Activated CD8-positive, alpha-beta T cell treated with anti-CD3 and anti-CD28 coated beads for 36 hours (primary cell): ENCODE measurements at places on chromosomes 11 and 22. TPM values are rescaled to one million over a fixed set of nuclear protein-coding genes. Genes with fewer than 3 reads are reported as not detected.
A peak's percentile ranks its signal among the peaks of the same experiment; 100 is the strongest.

- no peak overlapping the region for H3K4me3 ChIP-seq
- H3K27me3 ChIP-seq, result peaks cover 17% of the 10 kb centered on the region
- H3K4me1 ChIP-seq, result no peaks in the 10 kb centered on the region
- no peaks in the 10 kb centered on the region for H3K36me3 ChIP-seq
- DNase-seq, result no peak
These were observed 50.7 kb downstream of the NAV2 start for GRCh38 chr11:19763330-19763729.

DNA sequence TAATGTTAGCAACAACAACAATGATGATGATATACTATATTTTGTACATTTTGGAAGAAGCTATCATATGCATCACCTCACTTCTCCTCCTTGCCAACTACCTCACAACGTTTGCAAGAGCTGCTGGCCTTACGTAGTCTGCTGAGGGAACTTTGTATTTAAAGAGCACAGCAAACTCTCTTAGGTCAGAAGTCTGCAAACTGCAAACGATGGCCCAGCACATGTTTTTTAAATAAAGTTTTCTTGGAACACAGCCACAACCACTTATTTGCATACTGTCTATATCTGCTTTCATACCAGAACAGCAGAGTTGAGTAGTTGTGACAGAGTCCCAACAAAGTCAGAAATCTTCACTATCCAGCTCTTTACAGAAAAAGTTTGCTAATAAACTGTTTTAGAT lies 261.7 kb downstream of the TENM4 start:
- no peak overlapping the region for H3K27ac ChIP-seq
- no peak overlapping the region for H3K4me3 ChIP-seq
- no peak for DNase-seq
- H3K36me3 ChIP-seq, result no peaks in the 10 kb centered on the region
- H3K27me3 ChIP-seq, result peaks cover 17% of the 10 kb centered on the region
- no peaks in the 10 kb centered on the region for H3K4me1 ChIP-seq

Gene PHLDA2
- total RNA-seq, result 3.7 TPM

Gene PEX26
- total RNA-seq, result 59.7 TPM

Gene KRTAP5-8
- not detected for total RNA-seq

DNA sequence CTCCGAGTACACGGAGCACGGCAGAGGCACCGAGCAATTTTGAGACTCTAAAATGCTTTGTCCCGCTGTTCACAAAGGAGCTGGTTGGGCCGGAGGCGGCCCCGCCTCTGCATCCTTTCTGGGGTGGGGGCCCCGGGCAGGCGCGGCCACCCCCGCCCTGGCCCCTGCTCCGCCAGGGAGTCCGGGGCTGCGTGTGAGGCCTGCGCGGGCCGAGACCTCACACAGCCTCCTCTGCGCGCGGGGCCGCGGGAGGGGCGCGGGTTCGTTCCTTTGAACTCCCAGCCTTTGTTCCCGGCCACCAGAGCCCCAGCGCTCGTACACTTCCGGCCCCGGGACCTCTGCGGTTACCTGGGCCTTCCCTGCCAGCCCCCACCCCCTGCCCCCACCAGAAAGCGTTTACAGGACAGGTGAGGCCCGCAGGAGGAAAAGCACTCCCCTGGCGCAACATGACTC lies 1.6 kb downstream of the FGF19 start:
- no peak for DNase-seq
- H3K36me3 ChIP-seq, result no peaks in the 10 kb centered on the region
- H3K27ac ChIP-seq, result no peak overlapping the region
- peaks cover 4% of the 10 kb centered on the region for H3K4me1 ChIP-seq
- no peak overlapping the region for H3K4me3 ChIP-seq
- peaks cover 61% of the 10 kb centered on the region for H3K27me3 ChIP-seq

DNA sequence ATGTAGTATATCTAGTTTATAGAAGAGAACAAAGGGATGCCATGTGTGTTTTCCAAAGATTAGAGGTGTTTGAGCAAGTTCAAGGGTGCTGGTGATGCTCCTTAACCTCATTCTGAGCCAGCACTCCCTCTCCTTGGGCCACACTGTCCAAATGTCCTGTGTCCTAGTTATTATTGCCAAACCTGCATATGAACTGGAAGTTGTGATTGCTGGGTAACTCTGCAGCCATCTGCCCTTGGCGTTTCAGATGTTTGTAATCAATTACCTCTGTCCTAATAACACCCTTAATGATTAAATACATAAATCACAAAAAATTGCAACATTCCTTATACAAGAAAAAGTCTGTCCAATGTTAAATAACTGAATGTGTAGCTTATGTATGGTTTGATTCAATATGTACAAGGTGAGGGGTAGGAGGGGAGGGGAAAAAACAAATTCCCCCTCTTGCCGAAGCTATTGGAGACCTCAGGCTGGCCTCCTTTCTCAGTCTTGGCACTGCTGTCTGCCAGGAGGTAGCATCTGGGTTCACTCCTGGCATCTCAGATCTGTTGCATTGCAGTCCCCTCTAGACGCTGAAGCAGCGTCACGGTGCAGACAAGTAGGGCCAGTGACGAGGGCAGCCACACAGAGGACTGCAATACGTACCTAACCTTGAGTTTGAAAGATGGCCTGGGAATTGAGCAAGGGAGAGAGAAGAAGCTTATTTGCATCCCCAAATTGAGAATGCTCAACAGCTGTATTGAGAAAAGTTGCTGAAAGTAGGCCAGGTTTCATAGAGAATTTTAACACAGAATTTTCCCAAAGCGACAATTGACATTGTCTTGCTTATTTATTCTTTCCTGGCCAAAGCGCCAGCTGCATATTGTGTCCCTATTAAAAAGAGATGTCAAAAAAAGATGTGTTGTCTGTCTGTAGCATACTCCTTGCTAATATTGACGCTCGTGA lies 89.6 kb upstream of the ARHGAP32 start:
- no peak overlapping the region for H3K27ac ChIP-seq
- H3K36me3 ChIP-seq, result no peaks in the 10 kb centered on the region
- peaks cover 31% of the 10 kb centered on the region for H3K4me1 ChIP-seq
- H3K4me3 ChIP-seq, result no peak overlapping the region

- no peak overlapping the region for H3K27ac ChIP-seq
- H3K4me3 ChIP-seq, result no peak overlapping the region
- H3K4me1 ChIP-seq, result peaks cover 2% of the 10 kb centered on the region
- DNase-seq, result no peak
These were observed 51.9 kb upstream of the MN1 start for GRCh38 chr22:27853424-27853823.

- no peaks in the 10 kb centered on the region for H3K4me1 ChIP-seq
- H3K27ac ChIP-seq, result no peak overlapping the region
These were observed 3.5 kb downstream of the H19 start for GRCh38 chr11:1994121-1994520.

- no peak for DNase-seq
- no peaks in the 10 kb centered on the region for H3K27me3 ChIP-seq
- H3K4me3 ChIP-seq, result no peak overlapping the region
- peaks cover 53% of the 10 kb centered on the region for H3K4me1 ChIP-seq
These were observed 30.2 kb downstream of the USP47 start for GRCh38 chr11:11871991-11872401.

DNA sequence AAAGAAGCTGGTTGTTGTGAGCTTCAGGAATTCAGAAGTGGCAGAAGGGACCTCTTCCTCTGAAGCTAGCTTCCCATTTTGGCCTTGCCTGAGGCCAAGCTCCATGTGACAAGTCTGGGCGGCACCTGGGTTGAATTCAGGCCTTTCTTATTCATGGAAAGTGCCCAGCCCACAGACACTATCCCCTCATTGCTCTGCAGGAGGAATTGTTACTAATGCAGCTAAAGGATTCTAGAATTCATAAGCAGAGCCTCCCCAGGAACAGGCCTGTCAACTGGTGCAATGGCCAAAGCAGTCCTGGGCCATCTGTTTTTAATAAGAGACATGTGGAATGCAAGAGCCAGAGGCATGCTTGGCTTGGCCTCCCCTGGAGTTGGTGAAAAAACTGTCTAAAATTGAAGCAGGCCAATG lies 71.4 kb downstream of the SLC1A2 start:
- DNase-seq, result no peak
- no peak overlapping the region for H3K4me3 ChIP-seq
- H3K36me3 ChIP-seq, result no peaks in the 10 kb centered on the region
- H3K27me3 ChIP-seq, result no peaks in the 10 kb centered on the region
- H3K4me1 ChIP-seq, result peaks cover 39% of the 10 kb centered on the region

Gene TECTA
- 0.16 TPM for total RNA-seq

Gene ASRGL1
- 6.7 TPM for total RNA-seq

GRCh38 chr22:38834215-38834953 lies 9.4 kb downstream of the NPTXR start:
- H3K27ac ChIP-seq, result no peak overlapping the region
- DNase-seq, result no peak
- no peaks in the 10 kb centered on the region for H3K27me3 ChIP-seq
- H3K4me3 ChIP-seq, result no peak overlapping the region
- no peaks in the 10 kb centered on the region for H3K36me3 ChIP-seq
- no peaks in the 10 kb centered on the region for H3K4me1 ChIP-seq

DNA sequence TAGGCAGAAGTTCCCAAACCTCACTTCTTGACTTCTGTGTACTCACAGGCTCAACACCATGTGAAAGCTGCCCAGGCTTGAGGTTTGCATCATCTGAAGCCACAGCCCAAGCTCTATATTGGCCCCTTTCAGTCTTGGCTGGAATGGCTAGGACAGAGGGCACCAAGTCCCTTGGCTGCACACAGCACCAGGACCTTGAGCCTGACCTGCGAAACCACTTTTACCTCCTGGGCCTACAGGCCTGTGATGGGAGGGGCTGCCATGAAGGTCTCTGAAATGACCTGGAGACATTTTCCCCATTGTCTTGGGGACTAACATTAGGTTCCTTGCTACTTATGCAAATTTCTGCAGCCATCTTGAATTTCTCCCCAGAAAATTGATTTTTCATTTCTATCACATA lies 288.3 kb upstream of the ZC3H12C start:
- H3K27ac ChIP-seq, result no peak overlapping the region
- H3K36me3 ChIP-seq, result no peaks in the 10 kb centered on the region
- H3K4me1 ChIP-seq, result no peaks in the 10 kb centered on the region
- H3K27me3 ChIP-seq, result no peaks in the 10 kb centered on the region
- no peak overlapping the region for H3K4me3 ChIP-seq

- H3K27ac ChIP-seq, result no peak overlapping the region
- DNase-seq, result no peak
- peaks cover 5% of the 10 kb centered on the region for H3K4me1 ChIP-seq
- no peaks in the 10 kb centered on the region for H3K36me3 ChIP-seq
- peaks cover 47% of the 10 kb centered on the region for H3K27me3 ChIP-seq
- H3K4me3 ChIP-seq, result peak overlapping the region; percentile 70
These were observed 1.3 kb downstream of the LDLRAD3 start for GRCh38 chr11:35945137-35945518.

- peaks cover 12% of the 10 kb centered on the region for H3K4me1 ChIP-seq
- no peaks in the 10 kb centered on the region for H3K27me3 ChIP-seq
- H3K36me3 ChIP-seq, result no peaks in the 10 kb centered on the region
- peak overlapping the region; percentile 16 for H3K27ac ChIP-seq
These were observed 24.0 kb downstream of the SLCO2B1 start for GRCh38 chr11:75174781-75175370.

DNA sequence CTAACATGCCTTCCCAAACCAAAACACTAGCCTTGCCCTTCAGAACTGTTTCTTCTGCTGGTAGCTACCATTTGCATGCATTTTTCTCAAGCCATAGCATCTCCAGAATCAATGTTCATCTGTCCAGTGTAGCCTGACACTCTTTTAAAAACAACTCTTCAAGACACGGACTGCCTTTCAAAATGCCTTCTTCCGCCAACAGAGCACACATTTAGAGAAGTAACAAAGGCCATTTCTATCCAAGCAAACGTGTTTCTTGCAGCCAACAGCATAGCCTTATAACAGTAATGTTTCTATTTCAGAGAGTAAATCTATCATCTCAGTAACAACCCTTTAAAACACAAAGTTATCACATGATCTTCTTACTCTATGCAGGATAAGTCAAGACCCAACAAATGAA lies 143.3 kb upstream of the MTMR2 start:
- DNase-seq, result no peak
- no peaks in the 10 kb centered on the region for H3K27me3 ChIP-seq
